ENCODE measurements at places on chromosomes 6 and 20.
A peak's percentile ranks its signal among the peaks of the same experiment; 100 is the strongest.

GRCh38 chr6:50213146-50213545, 163.4 kb upstream of the DEFB112 start:
- H3K36me3 ChIP-seq: no peaks in the 10 kb centered on the region
- H3K27me3 ChIP-seq: no peaks in the 10 kb centered on the region
- no peaks in the 10 kb centered on the region for H3K4me1 ChIP-seq
- no peak overlapping the region for H3K27ac ChIP-seq
- H3K4me3 ChIP-seq: no peak overlapping the region
- no peak for DNase-seq

- H3K4me3 ChIP-seq: no peak overlapping the region
- H3K36me3 ChIP-seq: peaks cover 34% of the 10 kb centered on the region
- H3K27me3 ChIP-seq: no peaks in the 10 kb centered on the region
- peaks cover 48% of the 10 kb centered on the region for H3K4me1 ChIP-seq
- peak overlapping the region; percentile 19 for H3K27ac ChIP-seq
- no peak for DNase-seq
These were observed 3.3 kb downstream of the MAPRE1 start for GRCh38 chr20:32823078-32823477.

- H3K4me3 ChIP-seq: no peak overlapping the region
- no peak for DNase-seq
- no peak overlapping the region for H3K27ac ChIP-seq
- H3K27me3 ChIP-seq: no peaks in the 10 kb centered on the region
- no peaks in the 10 kb centered on the region for H3K36me3 ChIP-seq
These were observed 164.6 kb upstream of the FAM83B start for GRCh38 chr6:54681987-54682386.

DNA sequence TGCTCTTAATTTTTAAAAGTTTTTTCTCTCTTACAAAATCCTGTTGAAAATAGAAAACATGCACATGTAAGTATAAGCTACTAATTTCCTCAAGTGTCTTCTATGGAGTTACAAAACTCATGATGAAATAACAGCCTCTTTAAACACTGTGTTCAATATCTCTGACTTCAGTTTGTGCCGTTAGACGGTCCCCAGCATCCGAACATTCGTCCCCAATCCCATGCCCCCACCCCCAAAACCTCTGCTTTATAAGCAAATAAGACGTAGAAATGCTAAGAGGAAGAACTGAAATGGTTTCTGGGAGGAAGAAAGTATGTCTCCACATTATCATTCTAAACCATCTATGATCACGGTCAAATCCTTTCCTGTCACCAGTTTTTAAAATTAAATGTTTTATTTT, 31.7 kb upstream of the MYB start:
- no peak overlapping the region for H3K4me3 ChIP-seq
- peaks cover 10% of the 10 kb centered on the region for H3K36me3 ChIP-seq
- no peaks in the 10 kb centered on the region for H3K27me3 ChIP-seq
- no peak for DNase-seq

DNA sequence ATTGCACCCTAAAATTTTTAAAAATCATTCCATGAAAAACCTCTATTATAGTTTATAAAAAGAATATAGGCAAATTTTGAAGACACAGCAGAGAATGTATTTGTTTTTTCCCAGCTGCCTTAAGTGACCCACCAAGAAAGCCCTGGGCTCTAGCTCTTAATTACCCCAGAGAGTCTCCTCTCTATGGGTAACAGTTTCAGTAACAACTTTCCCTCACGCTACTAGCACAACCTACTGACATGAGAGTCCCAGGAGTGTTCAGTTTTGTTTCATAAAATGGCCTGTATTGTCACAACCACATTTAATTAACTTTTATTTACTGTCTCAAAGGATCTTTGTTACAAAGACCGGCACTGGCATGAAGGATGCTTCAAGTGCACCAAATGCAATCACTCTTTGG, 41.5 kb downstream of the FHL5 start:
- H3K36me3 ChIP-seq: no peaks in the 10 kb centered on the region
- H3K4me1 ChIP-seq: no peaks in the 10 kb centered on the region
- no peak overlapping the region for H3K4me3 ChIP-seq
- no peak for DNase-seq
- peaks cover 15% of the 10 kb centered on the region for H3K27me3 ChIP-seq

DNA sequence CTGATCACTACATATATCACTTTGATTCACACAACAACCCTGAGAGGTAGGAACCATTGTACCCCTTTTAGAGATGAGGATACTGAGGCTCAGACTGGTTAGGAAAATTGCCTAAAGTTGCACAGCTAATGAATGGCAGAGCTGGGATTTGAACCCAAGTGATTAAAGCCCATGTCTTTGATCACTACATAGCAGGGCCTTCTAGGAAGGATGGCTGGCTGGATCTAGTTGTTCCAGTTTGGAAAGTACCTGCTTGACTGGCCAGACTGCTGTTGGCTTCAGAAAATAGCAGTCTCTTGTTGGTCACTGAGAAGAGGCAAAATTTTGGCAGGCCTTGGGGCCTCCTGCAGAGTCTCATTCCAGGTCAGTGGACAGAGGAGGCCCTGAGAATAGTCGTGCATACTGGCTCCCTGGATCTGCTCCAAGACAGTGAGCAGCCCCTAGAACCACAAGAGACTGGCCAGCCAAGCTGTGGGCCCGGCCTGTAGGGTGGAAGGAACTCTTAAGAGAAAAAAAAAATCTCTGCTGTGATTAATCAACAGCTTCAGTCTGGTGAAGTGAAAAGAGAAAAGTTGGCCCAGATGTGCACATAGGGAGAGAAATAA, 17.5 kb downstream of the PPARD start:
- H3K4me3 ChIP-seq: no peak overlapping the region
- peaks cover 27% of the 10 kb centered on the region for H3K36me3 ChIP-seq
- no peaks in the 10 kb centered on the region for H3K27me3 ChIP-seq
- no peak for DNase-seq

All from activated CD4-positive, alpha-beta T cell treated with anti-CD3 and anti-CD28 coated beads, Interleukin-2, amount 10 ng/mL, durations not matched to agents 7 days and 5 days (primary cell).